Spleen (tissue), 13 donors: ENCODE measurements at places on chromosomes 2 and 18. TPM values are rescaled to one million over a fixed set of nuclear protein-coding genes. Genes with fewer than 3 reads are reported as not detected.

The GPR55 gene
- polyA plus RNA-seq, result 1.7 TPM

GRCh38 chr2:203399031-203399430 lies 70.8 kb downstream of the ABI2 start:
- no peak for DNase-seq

DNA sequence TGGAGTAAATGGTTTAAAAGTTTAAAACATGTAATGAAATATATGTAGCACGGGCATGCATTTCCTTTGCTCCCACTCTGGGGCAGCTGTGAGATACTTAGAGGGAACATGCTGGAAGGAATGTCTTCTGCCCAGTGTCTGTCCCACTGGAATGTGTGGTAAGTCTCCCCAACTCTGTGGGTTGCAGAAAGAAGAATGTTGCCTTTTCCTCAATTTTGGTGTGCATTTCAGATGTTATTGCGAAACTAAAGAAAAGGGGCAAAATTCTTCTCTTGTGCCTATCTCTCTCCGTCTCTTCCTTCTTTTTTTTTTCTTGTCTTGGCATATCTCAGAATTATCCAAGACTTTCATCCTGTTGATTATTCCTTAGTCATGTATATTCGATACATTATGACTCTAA lies 201.1 kb downstream of the SH3RF3 start:
- DNase-seq, result no peak

DNA sequence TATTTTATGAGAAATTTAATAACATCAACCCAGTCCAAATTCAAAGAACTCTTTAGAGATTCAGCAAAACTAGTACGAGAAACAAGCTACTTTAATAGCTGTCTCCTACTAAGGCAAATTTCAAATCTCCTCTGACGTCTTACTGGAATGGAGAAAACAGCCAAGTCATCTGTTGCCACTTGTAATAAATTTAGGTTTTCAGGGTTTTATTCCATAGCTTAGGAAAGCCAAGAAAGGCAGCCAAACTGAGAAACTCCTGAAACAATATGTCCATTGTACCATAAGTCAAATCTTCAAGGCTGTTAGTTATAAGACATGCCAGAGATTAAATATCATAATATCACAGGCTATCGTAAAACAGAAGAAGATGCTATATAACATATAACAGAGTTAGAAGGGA lies 524.6 kb upstream of the SETBP1 start:
- no peak for DNase-seq

The HOXD13 gene
- polyA plus RNA-seq, result not detected

DNA sequence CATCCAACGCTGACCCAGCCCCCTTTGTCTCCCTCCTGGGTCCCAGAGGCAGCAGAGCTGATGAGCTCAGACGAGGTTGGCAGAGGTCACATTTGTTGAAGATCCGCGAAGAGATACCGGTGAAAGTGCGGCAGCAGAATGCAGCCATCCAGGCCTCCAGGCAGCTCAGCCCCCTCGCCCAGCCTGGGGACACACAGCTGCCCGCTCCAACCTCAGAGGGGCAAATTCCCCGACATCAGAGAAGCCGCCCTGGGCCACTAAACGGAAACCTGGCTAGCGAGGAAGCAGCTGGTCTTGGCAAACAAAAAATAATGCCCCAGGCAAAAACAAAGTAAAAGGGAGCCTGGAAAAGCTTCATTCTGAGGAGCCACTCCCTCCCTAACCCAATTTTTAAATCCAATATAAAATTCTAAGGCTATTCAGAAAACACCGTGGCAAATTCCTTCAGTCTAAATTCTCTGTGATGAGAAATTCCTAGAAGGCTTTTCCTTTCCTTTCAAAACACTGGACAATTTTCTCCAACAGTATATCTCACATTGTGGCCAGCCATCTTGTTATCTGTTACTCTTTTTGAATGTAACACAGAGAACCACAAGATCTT lies 262.4 kb downstream of the SS18 start:
- DNase-seq, result no peak

The FAM124B gene
- polyA plus RNA-seq, result 0.33 TPM

GRCh38 chr18:376311-376710 lies 108.5 kb upstream of the THOC1 start:
- DNase-seq, result no peak

DNA sequence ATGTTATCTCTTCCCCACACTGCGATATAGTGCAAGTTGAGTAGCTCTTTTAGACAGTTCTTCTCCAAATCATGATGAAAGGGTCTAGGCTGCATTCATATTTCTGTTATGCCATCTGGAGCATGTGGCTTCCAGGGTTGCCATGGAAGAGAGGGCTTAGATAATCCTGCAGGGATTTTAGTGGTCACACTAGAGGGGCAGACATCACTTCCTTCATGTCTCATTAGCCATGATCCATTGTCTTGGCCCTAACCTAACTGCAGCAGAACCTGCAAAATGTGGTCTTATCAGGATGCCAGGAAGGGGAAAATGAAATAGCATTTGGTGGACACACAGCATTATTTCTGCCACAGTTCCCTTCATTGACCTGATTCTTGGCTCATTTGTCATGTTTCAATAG lies 83.1 kb downstream of the ADAM23 start:
- DNase-seq, result no peak
